ENCODE measurements at places on chromosomes 13 and 19.
A peak's percentile ranks its signal among the peaks of the same experiment; 100 is the strongest.

GRCh38 chr19:46625731-46626130, 842 bp upstream of the PTGIR start:
- DNase-seq = no peak
- H3K4me1 ChIP-seq = peaks cover 30% of the 10 kb centered on the region
- no peak overlapping the region for H3K4me3 ChIP-seq
- no peaks in the 10 kb centered on the region for H3K36me3 ChIP-seq
- H3K27me3 ChIP-seq = no peaks in the 10 kb centered on the region
- H3K27ac ChIP-seq = peak overlapping the region; percentile 62

- H3K27me3 ChIP-seq = no peaks in the 10 kb centered on the region
- peaks cover 82% of the 10 kb centered on the region for H3K4me1 ChIP-seq
- H3K4me3 ChIP-seq = peak overlapping the region; percentile 49
- DNase-seq = no peak
Measured at GRCh38 chr13:98508685-98509084, 68.2 kb downstream of the STK24 start.

DNA sequence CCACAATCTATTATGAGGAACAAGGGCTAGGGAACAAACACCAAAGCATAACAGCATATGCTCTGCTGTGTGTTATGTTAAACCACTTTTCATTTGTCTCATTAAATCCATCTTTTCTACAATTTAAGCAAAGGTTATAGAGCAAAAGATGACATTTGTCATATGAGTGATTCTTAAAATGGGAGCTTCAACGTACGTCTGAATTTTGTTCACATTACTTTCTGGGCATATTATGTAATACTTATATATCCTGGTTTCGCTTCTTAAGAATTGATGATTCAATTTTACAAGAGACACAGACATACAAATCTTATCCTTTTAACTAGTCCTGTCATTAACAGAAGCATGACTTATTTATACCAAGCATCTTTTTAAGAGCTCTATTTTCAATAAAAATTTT, 3.3 kb upstream of the TPP2 start:
- no peak overlapping the region for H3K27ac ChIP-seq
- no peak overlapping the region for H3K4me3 ChIP-seq
- H3K36me3 ChIP-seq = no peaks in the 10 kb centered on the region

- H3K36me3 ChIP-seq = peaks cover 5% of the 10 kb centered on the region
- no peaks in the 10 kb centered on the region for H3K27me3 ChIP-seq
- H3K4me1 ChIP-seq = no peaks in the 10 kb centered on the region
Measured at GRCh38 chr19:41264581-41265394, 616 bp downstream of the HNRNPUL1 start.

DNA sequence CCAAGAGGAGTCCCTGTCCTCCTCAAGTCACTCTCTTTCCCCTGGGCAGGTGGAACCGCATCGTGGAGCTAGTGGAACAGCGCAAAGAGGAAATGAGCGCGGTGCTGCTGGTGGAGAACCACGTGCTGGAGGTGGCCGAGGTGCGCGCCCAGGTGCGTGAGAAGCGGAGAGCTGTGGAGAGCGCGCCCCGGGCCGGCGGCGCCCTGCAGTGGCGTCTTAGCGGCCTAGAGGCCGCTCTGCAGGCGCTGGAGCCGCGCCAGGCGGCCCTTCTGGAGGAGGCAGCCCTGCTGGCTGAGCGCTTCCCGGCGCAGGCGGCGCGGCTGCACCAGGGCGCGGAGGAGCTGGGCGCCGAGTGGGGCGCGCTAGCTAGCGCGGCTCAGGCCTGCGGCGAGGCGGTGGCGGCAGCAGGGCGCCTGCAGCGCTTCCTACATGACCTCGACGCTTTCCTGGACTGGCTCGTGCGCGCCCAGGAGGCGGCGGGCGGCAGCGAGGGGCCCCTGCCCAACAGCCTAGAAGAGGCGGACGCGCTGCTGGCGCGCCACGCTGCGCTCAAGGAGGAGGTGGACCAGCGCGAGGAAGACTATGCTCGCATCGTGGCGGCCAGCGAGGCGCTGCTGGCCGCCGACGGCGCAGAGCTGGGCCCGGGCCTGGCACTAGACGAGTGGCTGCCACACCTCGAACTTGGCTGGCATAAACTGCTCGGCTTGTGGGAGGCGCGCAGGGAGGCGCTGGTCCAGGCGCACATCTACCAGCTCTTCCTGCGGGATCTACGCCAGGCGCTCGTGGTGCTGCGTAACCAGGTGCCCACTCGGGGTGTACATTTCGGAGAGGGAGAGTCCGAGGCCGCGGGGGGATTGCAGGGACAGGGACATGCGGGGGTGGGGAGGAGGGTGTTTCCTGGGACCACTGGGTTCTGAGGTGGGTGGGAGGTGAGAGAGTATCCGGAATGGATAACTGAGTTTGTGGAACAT, 52.8 kb downstream of the SPTBN4 start:
- H3K27me3 ChIP-seq = no peaks in the 10 kb centered on the region
- DNase-seq = no peak
- no peak overlapping the region for H3K4me3 ChIP-seq
- no peaks in the 10 kb centered on the region for H3K36me3 ChIP-seq
- no peaks in the 10 kb centered on the region for H3K4me1 ChIP-seq

- H3K27ac ChIP-seq = no peak overlapping the region
- H3K27me3 ChIP-seq = no peaks in the 10 kb centered on the region
- H3K4me1 ChIP-seq = no peaks in the 10 kb centered on the region
- no peak for DNase-seq
- H3K4me3 ChIP-seq = no peak overlapping the region
- H3K36me3 ChIP-seq = no peaks in the 10 kb centered on the region
Measured at GRCh38 chr13:73201626-73202025, 142.8 kb downstream of the KLF5 start.

GRCh38 chr13:47673009-47673850, 327.8 kb downstream of the SUCLA2 start:
- H3K27ac ChIP-seq = no peak overlapping the region
- H3K4me3 ChIP-seq = no peak overlapping the region
- no peaks in the 10 kb centered on the region for H3K4me1 ChIP-seq

Measured in GM12878 (cell line).